ENCODE measurements at places on chromosomes 3 and 15.

- DNase-seq: no peak
Measured at GRCh38 chr15:48006031-48006511, 114.7 kb upstream of the SLC24A5 start.

DNA sequence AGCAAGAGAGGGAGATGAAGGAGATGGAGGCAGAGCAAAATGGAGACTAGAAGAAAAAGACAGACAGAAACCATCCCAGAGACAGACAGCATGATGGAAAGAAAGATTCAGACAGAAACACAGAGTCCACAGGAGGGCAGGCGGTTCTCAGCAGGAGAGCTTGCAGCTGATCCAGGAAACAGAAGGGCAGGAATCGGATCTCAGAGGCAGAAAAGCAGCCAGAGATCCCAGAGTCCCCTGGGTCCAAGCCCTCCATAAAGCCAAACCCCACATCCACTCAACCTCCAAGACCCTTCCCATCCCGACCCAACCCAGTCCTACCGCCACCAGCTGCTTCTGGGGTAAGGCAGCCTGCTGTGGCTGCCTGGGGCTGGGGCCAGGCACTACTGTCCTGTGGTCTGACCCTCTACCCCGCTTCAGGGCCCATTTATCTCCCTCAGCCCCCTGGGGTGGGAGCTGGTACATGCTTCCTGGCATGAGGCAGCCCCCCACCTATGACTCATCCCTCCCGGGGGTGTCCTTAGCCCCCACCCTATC is at the start of gene UCN2:
TSS of gene UCN2 (minus strand) at position 400 of the 537 bp plus-strand sequence. CDS start 657 bp downstream, outside the sequence.
- DNase-seq: no peak

DNA sequence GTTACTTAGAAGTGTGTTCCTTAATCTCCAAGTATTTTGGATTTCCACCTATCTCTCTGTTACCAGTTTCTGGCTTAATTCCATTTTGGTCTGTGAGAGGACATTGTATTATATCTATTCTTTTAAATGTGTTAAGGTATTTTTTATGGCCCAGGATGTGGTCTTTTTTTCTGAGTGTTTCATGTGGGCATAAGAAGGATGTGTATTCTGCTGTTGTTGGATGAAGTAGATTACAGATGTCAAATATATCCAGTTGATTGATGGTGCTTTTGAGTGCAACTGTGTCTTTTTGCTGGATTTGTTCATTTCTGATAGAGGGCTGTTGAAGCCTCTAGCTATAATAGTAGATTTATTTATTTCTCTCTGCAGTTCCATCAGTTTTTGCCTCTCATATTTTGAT is 136.5 kb upstream of the AZI2 start:
- DNase-seq: no peak

DNA sequence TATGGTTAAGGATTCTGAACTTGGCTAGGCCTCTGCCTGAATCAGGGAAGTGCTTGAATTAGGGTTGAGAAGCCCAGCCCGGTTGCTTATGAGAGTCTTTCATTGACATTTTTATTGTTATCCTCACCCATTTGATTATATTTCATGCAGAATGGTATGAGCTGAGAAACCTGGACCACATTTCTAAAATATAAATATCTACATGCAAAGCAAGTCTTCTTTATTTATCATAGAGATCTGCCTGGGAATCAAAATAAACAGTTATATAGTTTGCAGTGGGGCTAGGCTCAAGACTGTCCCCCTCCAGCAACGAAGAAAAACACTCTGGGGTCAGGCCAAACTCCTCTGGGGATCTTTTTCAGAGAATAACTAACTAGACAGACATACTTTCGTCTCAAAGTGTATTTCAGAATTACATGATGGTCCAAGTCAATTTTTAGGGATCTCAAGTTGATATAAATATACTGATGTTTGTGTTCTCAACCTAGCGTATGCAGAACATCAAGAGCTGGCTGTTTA is 675.4 kb upstream of the NR2F2 start:
- no peak for DNase-seq

GRCh38 chr3:183253528-183254486 is 754 bp downstream of the B3GNT5 start:
- DNase-seq: peak; percentile 23

DNA sequence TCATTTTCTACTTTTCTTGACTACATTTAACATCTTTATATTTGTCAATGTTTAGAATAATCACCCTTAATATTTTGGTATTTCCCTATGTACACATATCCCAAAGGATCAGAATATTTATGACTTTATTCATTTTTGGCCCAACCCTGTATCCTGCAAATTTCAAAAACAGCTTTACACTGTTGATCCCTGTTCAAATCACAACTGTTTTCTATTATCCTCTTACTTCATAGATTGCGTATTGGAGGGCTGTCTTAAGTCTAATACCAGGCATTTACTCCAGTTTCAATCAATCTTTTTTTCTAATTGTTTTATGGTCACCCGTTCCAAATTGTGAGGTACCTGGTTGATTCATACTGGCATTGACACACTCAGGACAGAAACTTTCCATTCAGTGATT is 107.9 kb downstream of the RPL22L1 start:
- no peak for DNase-seq

- DNase-seq: no peak
Measured at GRCh38 chr3:159169828-159170227, 368.0 kb downstream of the MFSD1 start.

GRCh38 chr3:176954517-176954916 is 242.8 kb downstream of the TBL1XR1 start:
- DNase-seq: no peak

DNA sequence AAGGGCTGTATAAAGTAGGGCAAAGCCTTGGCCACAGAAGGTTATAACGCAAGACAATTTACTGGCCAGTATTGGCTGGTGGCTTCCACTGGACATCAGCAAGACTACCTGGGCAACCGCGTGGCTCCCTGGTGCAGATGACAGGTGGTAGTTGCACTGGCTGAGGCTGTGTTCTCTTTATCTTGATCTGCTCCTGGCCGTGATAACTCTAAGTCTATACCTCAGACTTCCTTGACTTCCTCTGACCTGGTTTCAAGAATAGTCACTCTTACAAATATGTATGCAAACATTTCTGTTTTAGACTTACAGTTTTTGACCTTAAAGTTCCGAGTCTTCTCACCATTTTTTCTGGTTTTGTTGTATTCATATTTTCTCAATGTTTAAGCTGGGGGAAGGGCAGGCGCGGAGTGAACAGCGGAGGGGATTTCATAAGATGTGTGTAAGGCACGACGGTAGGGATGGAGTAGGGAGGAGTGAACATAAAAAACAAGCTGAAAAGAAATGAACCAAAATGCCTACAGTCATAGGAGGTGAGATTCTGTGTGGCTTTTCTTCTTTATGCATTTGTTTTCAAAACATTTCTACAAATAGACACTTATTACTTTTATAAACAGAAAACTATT is 15.2 kb upstream of the TMEM212 start:
- no peak for DNase-seq

DNA sequence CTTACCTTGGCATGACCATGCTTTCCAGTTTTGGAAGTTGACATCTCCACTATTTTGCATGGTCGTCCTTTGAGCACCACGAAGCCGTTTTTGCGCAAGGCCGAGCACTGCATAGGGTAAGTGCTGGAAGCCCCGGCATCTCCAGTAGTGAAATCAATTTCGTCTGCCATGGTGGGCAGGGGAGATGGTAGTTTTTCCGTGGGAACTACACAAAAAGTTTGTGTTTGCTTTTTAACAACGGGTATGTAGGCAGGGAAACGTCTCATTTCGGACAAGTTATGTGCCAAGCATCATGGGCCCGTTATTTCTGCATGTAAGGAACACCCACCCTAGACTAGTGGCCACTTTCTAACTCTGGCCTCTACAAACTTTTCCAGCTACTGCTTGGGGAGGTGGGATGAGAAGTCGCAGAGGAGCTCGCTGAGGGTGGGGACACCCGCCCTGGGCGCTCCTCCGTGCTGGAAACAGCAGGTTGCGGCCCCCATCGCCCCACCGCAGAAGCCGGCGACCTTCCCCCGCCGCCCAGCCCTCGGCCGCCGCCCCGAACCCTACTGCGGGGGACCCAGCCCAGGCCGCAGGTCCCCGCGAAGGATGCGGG is 701 bp downstream of the EIF5A2 start:
- DNase-seq: no peak

- DNase-seq: no peak
Measured at GRCh38 chr3:18241837-18242236, 183.3 kb downstream of the SATB1 start.

GRCh38 chr15:46502667-46503066 is 867.8 kb downstream of the SQOR start:
- no peak for DNase-seq

DNA sequence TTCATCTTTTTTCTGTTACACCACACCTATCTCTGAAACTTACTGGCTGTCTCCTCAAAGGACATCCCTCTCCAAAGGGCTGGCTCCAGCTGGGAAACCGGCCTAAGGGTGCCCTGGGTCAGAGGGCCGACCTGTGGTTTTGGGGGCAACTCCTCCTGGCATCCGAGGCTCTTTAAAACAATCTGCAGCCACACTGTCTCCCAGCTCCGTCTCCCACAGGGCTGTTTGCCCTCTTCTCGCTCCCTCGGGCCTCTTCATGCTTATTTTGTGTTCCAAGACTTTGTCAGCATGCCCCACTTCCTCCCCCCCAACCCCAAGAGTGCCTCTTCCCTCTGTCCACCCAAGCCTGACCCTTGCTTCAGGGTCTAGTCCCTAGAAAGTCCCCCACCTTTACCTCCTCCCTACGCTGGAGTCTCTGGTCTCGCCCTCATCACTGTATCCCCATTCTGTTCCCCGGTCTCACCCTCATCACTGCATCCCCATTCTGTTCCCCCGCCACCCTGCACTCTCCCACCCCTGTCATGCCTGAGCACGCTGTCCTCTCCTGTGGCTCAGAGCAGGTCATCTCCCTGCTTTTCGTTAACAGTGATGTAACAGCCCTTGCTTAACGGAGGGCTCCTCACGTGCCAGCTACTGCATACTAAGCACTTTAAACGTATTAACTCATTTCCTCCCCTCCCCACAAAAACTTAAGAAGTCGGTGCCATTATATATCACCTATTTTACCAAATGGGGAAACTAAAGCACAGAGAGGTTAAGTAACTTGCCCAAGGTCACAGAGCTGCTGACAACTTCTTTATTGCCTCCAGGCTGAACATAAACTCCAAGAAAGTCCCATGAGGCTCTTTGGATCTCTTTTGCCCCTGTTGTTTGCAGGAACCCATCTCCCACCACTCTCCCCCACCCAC is 1.1 kb upstream of the CSK start:
- peak; percentile 77 for DNase-seq

GRCh38 chr3:78035131-78035641 is 995.3 kb downstream of the ROBO2 start:
- no peak for DNase-seq

DNA sequence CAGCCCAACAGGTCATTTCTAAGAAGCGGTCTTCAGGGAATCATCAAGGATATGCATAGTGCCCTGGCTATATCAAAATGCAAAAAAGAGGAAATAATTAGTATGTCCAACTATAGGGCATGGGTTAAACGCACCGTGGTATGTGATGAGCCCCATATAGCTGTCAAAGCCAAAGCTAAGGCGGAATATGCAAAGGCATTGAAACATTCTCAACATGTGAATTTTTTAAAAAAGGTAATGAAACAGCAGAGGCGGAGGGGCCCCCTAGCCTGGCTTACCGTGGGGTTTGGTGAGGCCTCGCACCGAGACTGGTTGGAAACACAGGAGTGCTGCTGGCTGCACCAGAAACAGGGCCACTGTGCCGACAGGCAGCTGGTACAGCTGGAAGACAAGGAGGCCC is 23.2 kb downstream of the PLXND1 start:
- DNase-seq: no peak

- DNase-seq: peak; percentile 5
Measured at GRCh38 chr15:39312984-39313383, 267.9 kb upstream of the THBS1 start.

- DNase-seq: no peak
Measured at GRCh38 chr3:185656321-185656840, 70.3 kb downstream of the SENP2 start.

DNA sequence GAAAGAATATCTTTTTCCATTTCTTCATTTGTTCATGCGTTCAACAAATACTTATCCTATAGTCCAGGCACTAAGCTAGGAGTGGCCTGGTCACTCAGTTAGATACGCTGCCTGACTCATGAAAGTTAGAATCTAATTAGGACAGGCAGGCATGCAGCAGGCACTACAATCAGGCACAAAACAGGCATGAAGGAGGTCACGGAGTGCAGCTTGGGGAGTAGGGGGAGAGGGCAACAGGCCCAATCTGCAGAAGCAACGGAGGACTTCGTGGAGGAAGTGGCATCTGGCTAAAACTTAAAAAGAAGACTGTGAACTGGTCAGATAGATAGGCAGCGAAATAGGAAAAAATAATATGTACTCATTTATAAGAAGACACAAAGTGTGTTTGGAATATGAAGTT is 420.9 kb downstream of the MAGI1 start:
- no peak for DNase-seq

GRCh38 chr3:33482111-33482521 is 41.9 kb upstream of the UBP1 start:
- no peak for DNase-seq

DNA sequence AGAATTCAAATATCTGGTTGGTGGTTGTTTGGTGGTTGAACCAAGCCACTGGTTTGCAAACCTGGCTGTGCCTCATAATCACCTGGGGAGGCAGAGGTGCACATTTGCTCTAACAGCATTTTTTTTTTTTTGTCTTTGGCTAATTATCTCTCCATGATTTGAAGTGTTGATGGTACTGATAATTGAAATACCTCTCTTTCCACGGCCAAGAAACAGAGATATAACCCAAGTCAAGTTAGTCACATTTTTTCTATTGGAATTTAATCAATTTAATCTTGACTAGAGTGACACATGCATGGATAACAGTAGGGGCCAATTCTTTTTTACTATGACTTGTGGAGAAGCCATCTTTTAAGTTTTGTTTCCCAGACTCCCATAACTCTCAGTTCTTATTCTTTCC is 37.5 kb upstream of the SUCLG2 start:
- no peak for DNase-seq

DNA sequence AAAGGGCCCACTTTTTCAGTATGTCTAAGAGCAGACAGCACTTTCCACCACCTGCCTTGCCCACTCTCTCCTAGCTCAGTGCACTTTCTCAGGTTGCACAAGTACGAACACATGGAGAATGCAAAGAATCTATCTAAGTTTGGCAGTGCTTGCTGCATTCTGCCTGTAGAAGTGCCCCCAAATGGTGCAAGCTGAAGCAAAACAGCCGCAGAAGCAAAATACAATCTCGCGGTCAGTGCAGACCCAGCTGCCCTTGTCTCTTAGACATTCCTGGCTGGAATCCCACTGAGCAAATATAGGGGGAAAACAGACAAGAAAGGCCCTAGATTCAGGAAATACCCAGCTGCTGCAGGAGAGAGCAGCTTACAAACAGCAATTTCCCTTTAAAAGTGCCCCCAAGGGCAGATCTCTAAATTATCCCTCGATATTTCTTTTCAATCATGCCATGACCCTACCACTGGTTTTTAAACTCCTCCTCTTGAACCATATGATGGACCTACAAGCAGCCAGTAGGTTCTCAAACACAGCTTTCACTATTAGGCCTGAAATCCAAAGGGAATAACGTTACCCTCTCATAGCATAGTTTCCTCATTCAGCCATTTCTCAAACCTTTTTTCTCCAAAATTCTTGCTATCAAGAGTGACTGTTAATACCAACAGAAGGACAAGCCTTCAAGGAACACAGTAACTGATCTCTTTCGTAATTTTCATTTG is 67.0 kb downstream of the TNIK start:
- DNase-seq: no peak
